ENCODE measurements at places on chromosomes 6 and 20.

DNA sequence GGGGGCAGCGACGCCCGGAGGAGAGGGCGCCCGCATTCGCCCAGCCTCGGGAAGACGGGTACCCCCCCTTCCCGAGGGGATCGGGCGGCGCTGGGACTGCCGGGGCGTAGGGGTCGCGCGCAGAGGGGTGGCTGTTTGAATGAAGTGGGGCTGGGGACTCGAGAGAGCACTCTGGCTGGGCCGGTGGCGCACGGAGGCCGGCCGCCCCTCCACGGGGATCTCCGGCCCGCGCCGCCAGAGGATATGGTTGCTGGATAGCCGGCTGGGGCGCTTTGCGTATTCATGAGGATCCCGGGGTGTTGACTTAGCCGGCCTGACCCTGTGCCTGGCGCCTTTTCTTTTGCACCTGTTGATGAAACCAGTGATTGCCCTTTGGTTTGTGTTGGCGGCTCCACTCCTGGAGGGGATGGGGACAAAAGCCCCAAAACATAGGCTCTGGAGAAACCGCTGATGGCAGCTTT lies 469 bp downstream of the SYNJ2 start:
- no peak for DNase-seq

- no peak for DNase-seq
These were observed 130.3 kb downstream of the FIG4 start for GRCh38 chr6:109821428-109821827.

GRCh38 chr20:40673442-40673841 lies 15.6 kb downstream of the MAFB start:
- DNase-seq, result no peak

- no peak for DNase-seq
These were observed 57.7 kb upstream of the PBOV1 start for GRCh38 chr6:138275976-138276375.

DNA sequence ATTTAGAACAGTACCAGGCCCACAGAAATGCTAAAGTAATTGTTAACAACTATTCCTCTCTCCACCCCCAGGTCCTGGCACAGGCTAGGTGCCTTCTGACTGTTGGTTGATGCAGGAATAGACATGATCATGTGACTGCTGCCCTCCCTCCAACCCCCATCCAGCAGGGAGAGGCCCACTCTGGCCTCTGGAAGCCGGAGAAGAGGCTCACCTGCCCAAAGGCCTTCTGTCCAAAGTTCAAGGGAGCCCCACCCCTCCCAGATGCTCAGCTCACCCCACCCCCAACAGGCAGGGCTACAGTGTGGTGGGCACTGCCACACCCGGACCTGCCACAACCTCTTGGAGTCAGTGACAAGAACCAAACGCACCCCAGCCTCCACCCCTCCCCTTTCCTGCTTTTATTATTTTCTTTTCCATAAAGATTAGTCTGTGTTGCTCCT lies 26.9 kb upstream of the FOXP4 start:
- no peak for DNase-seq

GRCh38 chr6:39934131-39934757 lies at the start of gene MOCS1:
TSS of gene MOCS1 (minus strand) at chr6:39934462. CDS start at chr6:39934417, 45 bp downstream.
- no peak for DNase-seq
